ENCODE measurements at places on chromosomes 2 and 18. TPM values are rescaled to one million over a fixed set of nuclear protein-coding genes. Genes with fewer than 3 reads are reported as not detected.

DNA sequence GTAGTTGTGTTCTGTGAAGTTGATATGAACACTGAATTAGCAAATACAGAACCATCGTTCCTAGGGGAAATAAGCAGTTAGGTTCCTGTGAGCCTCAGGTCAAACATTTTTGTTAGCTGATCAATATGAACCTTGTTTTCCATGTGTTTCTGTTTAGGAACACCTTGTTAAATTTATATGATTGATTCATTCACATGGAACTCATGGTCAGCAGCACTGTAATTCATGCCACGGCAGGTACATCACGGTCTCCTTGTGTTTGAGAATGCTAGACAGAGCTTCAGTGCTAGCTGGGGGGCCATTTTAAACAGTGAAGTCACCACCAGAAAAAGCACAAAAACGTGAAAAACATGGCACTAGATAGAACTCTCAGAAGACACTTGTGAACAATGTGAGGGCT, 62.2 kb downstream of the MYCN start:
- no peak for DNase-seq

- no peak for DNase-seq
Measured at GRCh38 chr18:36265015-36265414, 32.5 kb upstream of the FHOD3 start.

- DNase-seq, result no peak
Measured at GRCh38 chr2:16397681-16398475, 267.8 kb downstream of the CYRIA start.

- DNase-seq, result no peak
Measured at GRCh38 chr2:207505728-207506127, 24.0 kb upstream of the CREB1 start.

DNA sequence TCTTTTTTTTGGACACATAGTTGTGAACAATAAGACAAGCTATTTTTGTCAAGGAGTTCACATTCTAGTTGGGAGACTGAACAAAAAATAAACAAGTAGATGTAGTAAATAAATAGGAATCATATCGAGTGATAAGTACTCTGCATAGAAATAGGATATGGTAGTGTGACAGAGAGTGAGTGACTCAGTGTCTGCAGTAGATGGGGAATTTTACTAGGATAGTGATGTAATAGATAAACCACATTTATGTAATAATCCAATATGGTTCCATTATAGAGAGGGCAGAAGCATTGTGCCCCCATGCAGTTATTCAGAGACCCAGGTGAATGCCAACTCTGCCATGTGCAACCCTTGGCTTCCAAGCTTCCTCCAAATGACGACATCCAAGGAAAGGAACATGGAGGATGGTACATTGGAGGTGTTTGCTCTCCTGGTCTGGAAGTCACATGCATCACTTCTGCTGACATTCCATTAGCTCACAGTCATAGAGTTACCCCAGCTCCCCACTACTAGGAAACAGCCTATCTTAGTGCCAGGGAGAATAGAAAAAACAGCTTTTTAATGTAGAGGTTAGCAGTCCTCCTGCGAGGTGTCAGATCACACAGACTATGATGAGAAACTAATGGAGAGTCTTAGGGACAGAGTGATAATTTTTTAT, 595.4 kb downstream of the NYAP2 start:
- no peak for DNase-seq

- no peak for DNase-seq
Measured at GRCh38 chr2:237721458-237721857, 77.1 kb upstream of the RBM44 start.

GRCh38 chr2:84085562-84085961, 373.5 kb downstream of the SUCLG1 start:
- no peak for DNase-seq

- no peak for DNase-seq
Measured at GRCh38 chr2:8835279-8835678, 2.1 kb downstream of the KIDINS220 start.

GRCh38 chr18:55605733-55606338, 17.8 kb upstream of the TCF4 start:
- no peak for DNase-seq

DNA sequence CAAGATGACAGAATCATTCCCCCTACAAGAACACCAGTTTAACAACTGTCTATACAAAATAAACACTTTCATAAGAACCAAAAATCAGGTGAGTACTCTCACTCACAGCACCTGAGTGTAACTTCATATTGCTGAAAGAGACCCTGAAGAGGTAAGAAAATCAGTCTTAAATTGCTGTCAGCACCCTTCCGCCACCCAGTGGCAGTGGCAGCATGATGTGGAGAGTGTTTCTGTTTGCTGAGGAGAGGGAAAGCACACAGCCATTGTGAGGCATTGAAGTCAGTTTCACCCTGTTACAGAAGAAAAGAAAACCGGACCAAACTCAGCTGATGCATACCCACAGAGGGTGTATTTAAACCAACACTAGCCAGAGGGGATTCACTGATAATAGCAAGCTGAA, 1240.8 kb upstream of the CRIM1 start:
- DNase-seq, result no peak

DNA sequence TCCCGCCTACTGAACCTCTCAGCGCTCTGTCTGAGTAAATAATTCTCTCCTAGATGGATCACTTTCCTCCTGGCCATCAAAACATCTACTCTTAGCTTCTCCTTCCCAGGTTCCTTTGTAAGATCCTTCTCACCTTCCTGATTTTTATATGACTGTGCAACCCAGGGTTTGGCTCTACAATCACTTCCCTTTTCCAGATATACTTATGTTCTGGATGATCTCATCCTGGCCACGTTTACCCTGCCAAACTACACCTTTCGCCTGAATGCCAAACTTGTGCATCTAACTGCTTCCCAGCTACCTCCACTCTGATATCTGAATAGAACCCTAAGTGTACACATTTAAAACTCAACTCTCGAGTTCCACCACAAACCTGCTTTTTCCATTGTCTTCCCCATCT, 290.5 kb upstream of the REV1 start:
- no peak for DNase-seq

DNA sequence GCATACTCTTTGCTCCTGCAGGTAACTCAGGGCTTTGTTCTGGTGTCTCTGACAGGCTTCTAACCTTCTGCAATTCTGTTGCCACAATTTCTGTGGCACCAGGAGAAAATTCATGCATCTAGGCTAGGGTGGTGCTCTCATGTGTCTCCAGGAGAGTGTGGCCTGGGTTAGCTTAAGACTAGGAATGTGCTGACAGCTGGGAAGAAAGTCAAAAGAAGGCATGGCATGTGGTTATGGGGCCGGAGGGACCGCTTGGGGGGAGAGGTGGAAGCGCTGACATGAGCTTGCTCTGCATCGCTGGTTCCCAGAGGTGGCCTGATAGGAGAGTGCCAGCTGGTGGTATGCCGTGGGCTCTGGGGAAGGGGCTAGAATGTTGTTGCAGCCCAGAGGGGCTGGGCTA, 173.3 kb upstream of the TNP1 start:
- no peak for DNase-seq

GRCh38 chr2:9594366-9595054, 36.3 kb downstream of the YWHAQ start:
- DNase-seq, result no peak

DNA sequence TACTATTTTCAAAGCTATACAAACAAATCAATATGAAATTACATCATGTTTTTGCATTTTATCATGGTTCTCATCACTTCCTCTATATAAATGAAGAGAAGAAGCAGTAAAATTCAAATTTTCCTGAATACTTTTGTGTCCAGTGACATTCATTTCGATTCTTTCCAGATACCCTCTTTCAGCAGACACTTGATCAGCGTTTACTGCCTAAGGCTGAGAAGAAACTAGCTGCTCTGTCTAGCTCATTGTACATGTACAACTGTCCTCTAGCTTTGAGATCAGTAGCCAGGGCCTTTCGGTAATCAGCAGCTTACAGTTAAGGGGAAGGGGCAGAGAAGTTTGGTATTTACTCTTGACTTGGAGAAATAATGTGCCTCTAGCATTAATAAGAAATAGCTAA, 4.8 kb downstream of the VRK2 start:
- DNase-seq, result no peak

DNA sequence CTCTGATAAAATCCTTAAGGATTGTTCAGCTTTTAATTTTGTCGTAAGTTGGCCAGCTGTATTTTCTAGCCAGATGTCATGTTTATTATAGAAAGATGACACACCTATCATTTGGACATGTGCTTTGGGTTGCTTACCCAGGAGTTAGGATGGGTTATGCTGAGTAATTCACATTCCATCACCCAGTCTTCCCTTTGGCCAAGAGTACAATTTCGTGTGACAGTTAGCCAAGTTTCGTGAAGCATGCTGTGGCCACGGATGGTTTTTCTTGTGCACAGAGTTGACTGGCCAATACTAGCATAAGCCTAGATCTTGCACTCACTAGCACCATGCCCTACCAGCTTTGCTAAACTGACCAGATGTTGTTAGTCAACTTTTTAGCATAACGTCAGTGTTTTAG, 5.8 kb downstream of the MAPRE3 start:
- DNase-seq, result no peak

DNA sequence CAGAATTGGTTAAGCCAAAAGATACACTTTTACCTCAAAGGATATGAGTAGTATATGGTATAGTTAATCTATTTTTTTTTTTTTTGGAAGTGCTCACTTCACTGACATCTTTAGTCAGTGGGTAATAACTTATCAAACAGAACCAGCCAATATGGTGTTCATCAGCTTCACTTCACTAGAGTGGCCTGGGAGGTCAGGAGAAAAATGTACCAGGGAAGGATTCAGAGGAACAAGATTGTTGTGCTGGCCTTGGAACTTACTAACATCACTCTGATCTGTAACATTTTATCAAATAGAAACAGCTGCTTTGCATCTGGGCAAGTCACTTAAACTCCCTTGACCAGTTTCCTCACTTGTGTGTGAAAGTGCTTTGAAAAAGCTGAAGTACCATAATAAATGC, 962.7 kb downstream of the BCL11A start:
- no peak for DNase-seq

DNA sequence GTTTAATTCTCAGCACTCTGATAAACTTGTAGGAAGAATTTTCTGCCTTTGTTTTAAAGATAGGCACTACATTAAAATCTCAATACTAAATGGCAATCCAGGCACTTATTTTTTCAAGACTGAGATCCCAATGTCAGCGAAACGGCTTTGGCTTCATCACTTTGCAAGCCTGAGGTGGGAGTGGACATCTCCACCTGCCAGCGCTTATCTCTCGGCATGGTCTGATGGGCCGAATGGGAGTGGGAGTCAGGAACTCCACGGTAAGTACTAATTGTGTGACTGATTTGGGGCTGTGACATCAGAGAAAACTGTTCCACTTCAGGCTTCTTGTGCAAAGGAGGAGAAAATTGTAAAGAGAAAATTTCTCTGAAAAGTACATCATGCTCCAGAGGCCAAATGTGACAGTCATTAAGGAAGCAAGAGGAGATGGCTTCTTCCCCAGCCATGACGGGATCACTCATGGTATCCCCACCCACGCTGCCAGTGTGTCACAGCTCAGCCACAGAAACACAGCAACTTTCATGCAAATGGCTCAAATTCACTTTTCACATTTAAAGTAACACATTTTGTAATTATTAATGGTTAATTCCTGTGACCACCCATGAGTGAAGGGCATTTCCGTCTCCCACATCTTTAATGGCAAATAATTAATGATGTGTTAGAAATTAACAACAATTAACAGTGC, 385.5 kb upstream of the HNRNPA3 start:
- no peak for DNase-seq

DNA sequence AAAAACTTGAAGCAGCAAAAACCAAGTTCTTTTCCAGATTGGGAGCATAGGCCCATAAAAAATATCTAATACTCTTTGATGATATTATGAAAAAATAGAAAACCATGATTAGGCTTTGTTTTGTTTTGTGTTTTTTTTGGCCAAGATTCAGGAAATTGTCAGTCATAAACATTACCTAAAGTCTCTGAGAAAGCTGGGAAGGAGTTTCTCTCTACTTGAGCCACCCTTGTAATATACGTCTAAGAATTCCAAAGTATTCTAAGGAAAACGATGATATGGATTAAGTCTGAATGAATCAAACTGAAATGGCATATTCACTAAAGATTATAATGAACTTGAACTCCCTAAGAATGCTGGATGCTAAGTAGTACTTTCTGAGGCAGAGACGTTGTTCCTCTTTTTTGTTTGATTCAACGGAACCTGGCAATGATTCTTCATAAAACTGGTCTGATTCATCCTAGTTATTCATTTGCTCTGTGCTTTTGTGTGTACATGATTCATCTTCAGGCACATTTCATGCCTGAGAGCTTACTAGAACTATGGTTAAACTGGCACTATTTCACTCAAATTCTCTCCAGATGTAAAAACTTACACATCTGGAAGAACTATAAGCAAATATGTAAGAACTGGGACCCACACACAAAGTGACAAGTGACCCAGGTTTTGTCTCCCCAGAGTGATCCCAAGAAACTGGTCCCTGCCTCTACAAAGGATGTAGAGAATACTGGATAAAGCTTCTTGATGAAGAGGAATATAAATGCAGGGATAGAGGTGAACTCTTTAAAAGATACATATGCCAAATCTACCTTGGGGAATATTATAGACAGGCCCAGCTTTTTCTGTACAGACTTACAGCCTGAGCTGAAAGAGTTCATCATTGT, 159.7 kb downstream of the DOCK10 start:
- no peak for DNase-seq

- peak; percentile 8 for DNase-seq
Measured at GRCh38 chr18:25503567-25504081, 151.7 kb upstream of the ZNF521 start.

DNA sequence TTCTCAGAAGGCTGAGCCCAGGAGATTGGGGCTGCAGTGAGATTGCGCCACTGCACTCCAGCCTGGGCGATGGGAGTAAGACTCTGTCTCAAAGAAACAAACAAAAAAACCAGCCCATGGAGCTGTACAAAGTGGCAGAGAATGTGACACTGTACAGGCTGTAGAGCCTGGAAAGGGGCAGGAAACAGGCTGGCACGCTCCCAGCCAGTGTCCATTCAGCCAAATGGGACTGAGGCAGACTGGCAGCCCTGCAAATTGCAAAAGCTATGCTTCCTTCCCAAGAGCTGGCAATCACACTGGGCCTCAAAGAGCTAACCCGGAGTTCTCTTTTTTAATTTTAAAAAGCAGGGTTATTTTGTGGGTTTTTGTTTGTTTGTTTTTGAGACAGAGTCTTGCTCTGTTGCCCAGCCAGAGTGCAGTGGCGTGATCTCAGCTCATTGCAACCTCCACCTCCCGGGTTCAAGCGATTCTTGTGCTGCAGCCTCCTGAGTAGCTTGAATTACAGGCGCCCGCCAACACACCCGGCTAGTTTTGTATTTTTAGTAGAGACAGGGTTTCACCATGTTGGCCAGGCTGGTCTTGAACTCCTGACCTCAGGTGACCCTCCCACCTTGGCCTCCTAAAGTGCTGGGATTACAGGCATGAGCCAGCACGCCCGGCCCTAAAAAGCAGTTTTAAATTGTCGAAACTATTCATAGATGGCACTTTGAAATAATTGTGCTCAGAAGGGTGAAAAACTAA, 42.8 kb downstream of the SCRN3 start:
- no peak for DNase-seq

Gene TMEM182
- total RNA-seq, result 13.6 TPM

Gene TMEM247
- total RNA-seq, result not detected

Gene GPR75
- total RNA-seq, result 4.2 TPM

Gene HOXD11
- total RNA-seq, result not detected

Gene CD302
- total RNA-seq, result 7.6 TPM

Gene DOK6
- not detected for total RNA-seq

Gene ST6GAL2
- not detected for total RNA-seq

Gene CD226
- 0.02 TPM for total RNA-seq

Gene CYS1
- 1.4 TPM for total RNA-seq

Gene NT5DC4
- total RNA-seq, result 4.0 TPM
